ENCODE measurements at places on chromosomes 3 and 15. TPM values are rescaled to one million over a fixed set of nuclear protein-coding genes. Genes with fewer than 3 reads are reported as not detected.

The ADAMTS17 gene
- not detected for total RNA-seq

The AQP9 gene
- not detected for total RNA-seq

The CFAP100 gene
- total RNA-seq: not detected

The PTH1R gene
- not detected for total RNA-seq

The LDHAL6B gene
- not detected for total RNA-seq

The SOX2 gene
- total RNA-seq: 4.3 TPM

The NR1I2 gene
- total RNA-seq: not detected

The RBSN gene
- 12.7 TPM for total RNA-seq

The TRH gene
- total RNA-seq: not detected

The ZNF385D gene
- total RNA-seq: not detected

The CNTN4 gene
- total RNA-seq: 3.3 TPM

Measured in H4 (cell line).